ENCODE measurements at places on chromosomes 2 and 18.

DNA sequence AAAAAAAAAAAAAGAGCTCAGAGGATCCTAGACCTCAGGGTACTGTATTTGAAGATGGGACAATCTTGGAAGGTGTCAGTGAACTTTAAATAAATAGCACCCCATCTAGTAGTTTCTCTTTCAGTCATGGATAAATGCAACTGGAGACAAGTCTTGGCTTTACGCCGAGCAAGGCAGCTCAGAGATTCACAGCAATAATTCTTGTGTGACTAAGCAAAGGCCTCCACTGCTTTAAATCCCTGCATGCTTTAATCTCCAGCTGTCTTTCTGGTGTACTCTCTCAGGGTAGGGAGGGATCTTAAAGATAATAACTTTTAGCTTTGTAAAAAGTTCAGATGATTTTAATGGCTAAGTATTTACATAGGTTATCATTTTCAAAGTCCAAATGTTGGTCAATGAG is 36.3 kb downstream of the NRXN1 start:
- DNase-seq, result no peak

GRCh38 chr2:36683002-36683401 is 13.5 kb upstream of the VIT start:
- DNase-seq, result no peak

- peak; percentile 68 for DNase-seq
Observed at GRCh38 chr2:25310965-25311864, 30.5 kb downstream of the DNMT3A start.

DNA sequence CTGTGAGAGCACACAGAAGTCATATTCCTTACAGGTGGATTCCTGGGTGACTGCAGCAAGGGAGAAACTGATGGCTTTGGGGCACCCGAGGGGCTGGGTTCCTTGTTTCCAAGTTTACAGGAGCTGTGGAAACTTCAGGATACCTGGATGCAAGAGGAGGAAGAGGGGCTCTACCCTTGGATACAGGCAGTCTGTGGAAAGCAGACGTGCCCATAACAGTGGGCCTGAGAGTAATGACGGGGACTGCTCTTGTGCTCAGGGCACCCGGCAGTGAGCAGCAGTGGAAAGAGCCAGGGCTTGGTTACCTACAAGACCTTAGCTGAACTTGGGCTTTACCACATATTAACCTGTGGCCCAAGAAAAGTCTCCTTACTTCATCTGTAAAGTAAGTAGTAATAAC is 102.2 kb upstream of the TGFA start:
- no peak for DNase-seq

DNA sequence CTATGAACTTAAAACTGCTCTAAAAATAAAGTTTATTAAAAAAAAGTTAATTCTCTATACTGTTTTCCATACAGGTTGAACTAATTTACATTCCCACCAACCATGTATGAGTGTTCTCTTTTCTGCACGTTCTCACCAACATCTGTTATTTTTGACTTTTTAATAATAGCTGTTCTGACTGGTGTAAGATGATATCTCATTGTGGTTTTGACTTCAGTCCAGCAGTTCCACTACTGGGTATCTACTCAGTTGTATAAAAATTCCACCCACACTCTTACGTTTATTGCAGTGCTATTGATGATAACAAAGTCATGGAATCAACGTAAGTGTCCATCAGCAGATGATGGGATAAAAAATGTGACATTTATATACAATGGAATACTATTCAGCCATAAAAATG is 33.7 kb downstream of the SPAG16 start:
- DNase-seq, result no peak

DNA sequence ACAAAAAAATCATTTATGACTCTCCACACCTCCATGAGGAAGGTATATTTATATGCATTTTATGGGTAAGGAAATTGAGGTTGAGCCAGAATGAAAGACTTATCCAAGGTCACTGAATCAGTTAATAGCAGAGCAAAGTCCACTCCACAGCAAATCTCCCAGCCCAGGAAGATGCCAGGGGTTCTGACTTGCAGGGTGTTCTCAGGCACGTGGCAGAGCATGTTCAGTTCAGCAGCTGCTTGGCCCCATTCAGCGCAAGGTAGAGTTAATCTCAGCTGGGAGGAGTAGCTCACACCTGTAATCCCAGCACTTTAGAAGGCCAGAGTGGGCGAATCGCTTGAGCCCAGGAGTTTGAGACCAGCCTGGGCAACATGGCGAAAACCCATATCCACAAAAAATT is 17.8 kb upstream of the DGKD start:
- no peak for DNase-seq

DNA sequence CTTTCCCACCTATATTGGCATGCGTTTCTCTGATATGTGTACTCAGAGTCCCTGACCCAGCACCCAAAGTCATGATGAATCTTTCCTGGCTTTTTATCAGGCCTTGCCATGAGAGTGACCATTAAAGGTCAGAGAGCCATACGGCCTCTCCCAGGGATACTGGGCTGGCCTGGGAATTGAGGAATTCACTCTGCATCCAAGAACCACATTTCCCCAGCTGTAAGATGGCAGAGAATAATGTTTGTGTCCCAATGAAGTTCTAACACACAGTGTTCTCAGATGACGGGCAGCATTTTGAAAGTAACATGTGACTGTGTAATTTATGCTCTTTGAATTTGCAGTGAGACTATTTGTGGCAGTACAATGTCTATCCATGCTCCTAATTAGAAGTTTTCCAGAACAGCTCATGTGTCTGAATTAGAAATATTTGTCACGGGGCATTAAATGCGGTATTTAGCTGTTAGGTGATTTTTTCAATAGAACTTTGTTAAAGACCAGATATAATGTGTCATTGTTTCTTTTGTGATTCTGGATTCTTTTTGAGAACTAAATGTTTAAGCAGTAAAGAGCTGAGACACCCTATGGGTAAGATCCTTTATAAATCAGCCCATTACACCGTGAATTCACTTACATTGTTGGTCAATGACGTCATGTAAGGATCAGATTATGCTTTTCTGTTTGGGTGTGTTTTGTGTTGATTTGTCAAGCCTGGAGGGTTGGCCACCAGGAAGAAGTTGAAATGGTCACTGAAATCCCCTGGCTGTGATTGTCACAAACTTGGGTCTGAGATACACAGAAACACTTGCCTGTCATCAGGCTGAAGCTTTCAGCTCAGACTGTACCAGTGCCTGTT is 7.3 kb upstream of the SLC3A1 start:
- DNase-seq, result no peak

GRCh38 chr18:48711651-48712486 is 173.0 kb downstream of the CTIF start:
- DNase-seq, result peak; percentile 24

- DNase-seq, result no peak
Observed at GRCh38 chr2:232207174-232207573, 171.4 kb upstream of the ALPP start.

DNA sequence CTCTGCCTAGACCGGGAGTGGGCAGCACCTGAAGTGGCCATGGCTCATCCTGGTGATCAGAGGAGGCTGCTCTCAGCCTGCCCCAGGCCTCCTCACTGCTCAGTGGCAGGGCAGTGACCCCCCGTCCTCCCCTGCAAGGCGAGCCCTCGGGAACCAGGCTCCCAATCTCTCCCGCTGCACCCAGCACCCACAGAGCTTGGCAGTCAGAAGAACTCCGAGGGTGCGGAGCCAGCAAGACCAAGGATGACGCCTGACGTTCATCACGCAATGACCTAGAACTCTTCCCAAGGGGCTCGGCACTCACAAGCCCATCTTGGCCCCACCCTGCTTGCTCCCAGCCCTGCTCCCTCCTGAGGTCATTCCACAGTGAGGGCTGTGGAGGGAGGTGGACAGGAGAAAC is 189.8 kb upstream of the SALL3 start:
- DNase-seq, result no peak

GRCh38 chr18:59249199-59249774 is 24.0 kb downstream of the RAX start:
- peak; percentile 81 for DNase-seq

- no peak for DNase-seq
Observed at GRCh38 chr18:59927246-59927825, 27.5 kb downstream of the PMAIP1 start.

Measured in NCI-H1092 (cell line).